ENCODE measurements at places on chromosomes 13 and 19.

DNA sequence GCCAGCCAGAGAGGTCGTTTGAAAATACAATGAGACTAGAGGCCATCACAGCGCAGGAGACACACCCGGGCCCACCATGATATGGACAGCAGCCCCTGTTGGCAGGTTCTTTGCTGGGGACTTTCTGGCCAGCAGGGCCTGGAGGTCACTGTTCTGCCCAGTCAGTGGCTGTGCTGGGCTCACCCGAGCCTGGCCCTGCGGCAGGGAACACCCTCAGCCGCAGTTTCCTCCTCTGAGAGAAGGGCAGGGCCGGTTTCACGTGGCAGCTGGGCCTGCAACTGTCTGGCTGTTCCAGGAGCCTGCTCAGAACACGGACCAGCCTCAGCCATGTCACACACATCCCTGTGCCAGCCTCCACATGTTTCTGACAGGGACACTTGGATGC lies 39.4 kb downstream of the ADPRHL1 start:
- no peak for DNase-seq

DNA sequence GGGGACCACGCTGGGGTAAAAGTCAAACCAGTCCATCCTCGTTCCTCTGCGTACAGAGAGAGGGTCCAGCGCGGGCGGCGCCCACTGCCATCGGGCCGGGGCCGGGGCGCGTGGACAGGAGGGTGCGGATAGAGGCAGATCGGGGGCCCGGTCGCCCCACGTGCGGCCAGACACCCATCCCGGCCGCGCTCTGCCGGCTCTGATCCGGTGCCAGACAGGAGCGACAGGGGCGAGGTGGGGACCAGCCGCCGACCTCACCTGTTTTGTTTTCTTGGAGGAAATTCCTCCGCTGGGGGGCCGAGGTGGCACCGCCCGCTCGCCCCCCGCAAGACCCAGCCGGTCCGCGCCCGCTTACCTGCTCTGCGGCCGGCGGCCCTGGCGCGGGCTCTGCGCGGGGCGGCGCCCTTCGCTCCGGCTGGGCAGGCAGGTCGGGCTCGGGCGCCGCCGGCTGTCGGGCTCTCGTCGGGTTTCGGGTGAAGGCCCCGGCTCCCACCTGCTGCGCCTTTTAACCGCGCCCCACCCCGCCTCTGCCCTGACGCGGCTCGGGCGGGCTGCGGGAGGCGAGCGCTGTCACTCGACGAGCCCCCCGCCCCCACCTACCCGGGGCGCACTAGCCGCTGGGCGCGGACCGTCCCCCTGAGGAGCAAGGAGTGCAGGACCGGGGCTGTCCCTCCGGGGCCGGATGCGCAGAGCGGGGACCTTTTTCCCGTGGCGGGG lies at the start of gene GJB6:
TSS of gene GJB6 (minus strand) at position 481 of the 717 bp plus-strand sequence. CDS start 8,839 bp downstream, outside the sequence.
- DNase-seq: no peak

DNA sequence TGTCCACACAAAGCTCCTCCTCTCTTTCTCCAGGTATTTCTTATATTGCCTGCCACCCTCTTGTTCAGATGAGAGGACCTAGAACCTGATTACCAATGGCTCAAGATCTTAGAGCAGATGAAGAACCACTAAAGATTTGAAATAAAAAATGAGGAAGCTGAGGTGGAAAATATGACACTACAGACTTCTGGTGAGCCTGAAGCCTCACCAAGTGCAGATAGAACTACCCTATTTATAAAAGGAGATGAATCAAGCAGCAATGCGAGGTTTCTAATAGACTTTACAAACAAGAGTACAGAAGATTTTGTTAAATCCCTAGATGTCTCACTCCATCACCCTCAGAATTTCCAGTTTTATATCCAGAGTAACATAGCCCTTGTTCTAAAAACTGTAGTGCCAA lies 345.8 kb downstream of the TBC1D4 start:
- DNase-seq: no peak

GRCh38 chr13:110360598-110360997 lies 53.5 kb downstream of the COL4A2 start:
- DNase-seq: no peak

DNA sequence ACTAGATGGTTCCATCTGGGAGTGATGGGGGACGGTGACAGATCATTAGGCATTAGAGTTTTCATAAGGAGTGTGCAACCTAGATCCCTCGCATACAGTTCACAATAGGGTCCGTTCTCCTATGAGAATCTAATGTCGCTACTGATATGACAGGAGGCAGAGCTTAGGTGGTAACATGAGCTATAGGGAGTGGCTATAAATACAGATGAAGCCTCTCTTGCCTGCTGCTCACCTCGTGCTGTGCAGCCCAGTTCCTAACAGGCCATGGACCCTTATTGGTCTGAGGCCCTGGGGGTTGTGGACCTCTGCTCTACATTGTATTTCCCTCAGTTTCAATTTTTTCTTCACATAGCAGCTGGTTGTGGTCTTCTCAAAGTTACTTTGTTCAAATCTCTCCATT lies 56.5 kb downstream of the CDK8 start:
- DNase-seq: no peak

Measured in stimulated activated CD8-positive, alpha-beta memory T cell treated with anti-CD3 and anti-CD28 coated beads, Interleukin-7, amount 100 ng/mL, for 1 hour (primary cell).